Right forelimb (tissue), 1 donor: ENCODE measurements at places on chromosomes 6 and 20.

DNA sequence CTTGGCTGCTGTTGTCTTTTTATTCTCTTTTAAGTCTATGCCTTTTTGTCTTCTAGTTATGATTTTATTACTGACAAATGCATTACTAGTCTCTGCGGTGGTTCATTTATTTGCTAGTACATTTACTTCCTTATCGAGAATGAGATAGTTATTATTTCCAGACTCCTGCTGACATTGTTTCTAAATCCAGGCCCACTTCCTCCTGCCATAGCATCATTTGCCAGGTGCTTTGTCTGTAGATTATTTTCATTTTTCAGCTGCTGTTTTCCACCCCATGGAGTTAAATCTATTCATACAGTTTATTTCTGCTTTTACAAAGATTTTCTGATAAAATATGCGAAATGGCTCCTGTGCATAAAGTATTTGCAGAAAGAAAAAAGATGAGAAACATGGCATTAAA lies 459.7 kb downstream of the MMUT start:
- DNase-seq, result no peak

DNA sequence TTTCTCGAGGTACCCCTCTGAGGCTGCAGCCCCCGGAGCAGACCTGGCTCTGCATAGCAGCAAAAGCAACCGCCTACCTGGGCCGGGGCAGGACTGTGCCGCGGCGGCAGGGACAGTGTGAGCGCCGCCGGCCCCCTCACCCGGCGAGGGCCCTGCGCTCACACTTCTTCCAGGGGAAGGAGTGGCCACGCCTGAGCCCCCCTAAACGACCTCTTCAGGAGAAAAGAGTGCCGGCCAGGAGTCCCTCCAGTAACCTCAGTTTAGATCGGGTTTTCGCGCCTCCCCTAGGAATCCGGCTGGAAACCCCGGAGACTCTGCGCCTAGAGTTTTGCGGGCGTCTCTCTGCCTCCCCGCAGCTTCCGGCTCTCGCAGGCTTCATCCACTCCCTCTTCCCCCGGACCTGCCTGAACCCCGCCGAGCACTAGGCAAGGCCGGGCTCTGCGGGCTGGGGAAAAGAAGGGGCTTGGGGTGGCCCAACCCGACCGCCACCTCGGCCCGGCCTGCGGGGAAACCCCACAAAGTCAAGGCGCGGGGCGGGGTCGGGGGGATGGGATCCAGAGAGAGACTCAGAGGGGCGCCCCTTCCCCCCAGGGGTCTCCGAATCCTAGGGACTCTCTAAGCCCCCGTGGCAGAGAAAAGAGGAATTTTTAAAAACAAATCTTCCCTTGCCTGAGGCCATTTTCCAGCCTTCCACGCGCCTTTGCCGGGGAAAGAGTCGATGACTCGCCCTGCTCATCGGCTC lies 558 bp downstream of the LINC00237 start:
- DNase-seq, result no peak

DNA sequence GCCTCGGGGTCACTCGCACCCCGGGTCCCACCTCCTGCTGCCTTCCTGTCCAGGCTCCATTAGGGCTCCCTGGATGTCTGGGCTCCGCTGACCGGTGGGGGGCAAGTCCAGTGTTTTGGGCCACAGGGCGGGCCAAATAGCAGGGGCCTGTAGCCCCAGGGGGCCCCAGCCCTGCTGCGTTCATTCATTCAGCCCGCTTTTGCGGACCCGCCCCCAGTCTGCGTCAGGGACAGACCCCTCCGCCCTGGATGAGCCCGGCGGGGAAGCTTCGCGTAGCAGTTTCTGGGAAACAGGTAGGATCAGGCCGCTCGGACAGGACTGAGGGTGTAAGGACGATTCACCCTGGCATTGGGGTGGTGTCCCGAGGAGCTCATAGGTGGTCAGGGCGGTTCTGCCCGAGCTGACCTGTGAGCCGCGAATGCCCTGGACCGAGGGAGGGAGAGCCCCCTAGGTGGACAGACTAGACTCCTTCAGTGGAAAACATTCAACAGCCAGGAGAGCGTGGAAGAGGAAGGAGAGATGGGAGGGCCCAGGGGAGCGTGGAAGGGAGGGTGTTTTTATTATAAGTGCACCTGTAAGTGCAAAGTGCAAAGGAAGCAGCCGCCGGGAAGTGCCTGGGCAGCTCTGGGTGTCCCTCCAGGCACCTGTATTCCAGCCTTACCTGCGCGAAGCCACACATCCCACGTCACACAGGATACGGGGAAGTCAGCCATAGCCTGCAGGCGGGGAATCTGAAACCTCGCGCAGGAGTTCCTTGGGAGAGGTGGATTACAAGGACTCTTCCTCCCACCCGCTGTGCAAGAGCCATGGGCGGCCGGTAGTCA lies 662 bp downstream of the ENTPD6 start:
- DNase-seq, result no peak

DNA sequence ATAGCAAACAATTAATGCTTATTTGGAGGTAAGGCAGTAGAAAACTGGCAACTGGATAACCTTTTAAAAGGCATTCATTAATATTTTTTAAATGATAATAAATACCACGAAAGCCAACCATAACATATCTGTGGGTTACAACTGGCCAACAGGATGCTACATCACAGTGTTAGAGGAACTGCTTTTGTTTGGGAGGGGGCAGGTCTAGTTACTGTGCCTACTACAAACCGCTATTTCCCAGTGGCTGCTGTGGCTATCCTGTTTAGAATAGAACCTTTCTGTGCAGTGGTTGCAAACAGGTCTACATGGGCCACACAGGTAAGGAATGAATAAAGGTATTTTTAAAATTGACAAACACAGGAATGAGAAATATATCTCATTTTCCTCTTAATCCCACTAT lies 976 bp downstream of the PIGT start:
- no peak for DNase-seq

DNA sequence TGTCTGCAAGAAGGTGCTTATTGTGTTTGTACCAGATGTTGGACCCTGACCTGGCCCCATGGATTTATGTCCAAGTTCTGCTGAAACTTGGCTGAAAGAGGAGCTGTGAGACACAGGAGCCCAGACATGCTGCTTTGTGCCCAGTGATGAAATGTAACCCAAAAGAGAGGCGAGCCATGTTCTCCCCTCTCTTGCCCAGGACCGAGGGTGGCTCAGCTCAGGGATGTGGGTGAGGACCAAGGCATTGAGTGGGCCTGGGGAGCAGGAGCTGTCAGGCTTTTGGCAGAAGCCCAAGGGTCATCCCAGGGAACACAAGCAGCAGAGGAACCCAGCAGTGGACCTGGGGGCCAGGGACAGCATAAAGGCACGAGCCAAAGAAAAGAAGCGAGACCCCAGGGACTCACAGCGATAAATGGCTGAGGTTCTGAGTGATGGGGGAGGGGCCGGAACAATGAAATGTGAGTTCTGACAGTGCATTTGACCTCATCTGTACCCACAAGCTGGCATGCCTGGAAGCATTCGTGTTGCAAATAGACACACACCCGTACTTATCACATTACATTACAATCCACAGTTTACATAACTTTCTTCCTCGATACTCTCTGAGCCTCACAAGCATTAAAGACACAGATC lies 363.4 kb upstream of the JARID2 start:
- no peak for DNase-seq

- DNase-seq, result no peak
Observed at GRCh38 chr6:135905604-135906300, 54.3 kb downstream of the PDE7B start.
